ENCODE measurements at places on chromosomes 1 and 21. TPM values are rescaled to one million over a fixed set of nuclear protein-coding genes. Genes with fewer than 3 reads are reported as not detected.

DNA sequence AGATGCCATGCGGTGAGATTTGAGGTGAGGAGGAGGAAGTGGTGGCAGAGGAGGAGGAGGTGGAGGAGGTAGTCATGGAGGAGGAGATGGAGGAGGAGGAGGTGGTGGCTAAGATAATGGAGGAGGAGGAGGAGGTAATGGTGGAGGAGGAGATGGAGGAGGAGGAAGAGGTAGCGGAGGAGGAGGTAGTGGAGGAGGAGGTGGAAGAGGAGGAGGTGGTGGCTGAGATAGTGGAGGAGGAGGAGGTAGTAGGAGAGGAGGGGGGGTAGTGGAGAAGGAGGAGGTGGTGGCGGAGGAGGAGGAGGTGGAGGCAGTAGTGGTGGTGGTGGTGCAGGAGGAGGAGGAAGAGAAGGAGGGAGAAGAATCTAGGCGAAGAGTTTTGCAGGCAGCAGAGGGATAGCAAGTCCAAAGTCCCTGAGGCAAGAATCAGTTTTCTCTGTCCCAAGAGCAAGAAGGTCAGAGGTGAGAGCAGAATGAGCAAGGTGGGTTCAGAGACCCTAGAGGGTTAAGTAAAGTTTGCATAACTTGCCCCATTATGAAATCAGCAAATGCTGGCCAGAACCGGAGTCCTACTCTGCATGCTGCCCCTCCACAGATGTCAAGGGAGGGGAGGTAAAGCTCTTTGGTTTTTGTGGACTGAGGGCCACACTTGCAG, 38.9 kb upstream of the GNPAT start:
- DNase-seq = no peak

GRCh38 chr1:17545356-17545755, 5.9 kb downstream of the ARHGEF10L start:
- DNase-seq = peak; percentile 77

DNA sequence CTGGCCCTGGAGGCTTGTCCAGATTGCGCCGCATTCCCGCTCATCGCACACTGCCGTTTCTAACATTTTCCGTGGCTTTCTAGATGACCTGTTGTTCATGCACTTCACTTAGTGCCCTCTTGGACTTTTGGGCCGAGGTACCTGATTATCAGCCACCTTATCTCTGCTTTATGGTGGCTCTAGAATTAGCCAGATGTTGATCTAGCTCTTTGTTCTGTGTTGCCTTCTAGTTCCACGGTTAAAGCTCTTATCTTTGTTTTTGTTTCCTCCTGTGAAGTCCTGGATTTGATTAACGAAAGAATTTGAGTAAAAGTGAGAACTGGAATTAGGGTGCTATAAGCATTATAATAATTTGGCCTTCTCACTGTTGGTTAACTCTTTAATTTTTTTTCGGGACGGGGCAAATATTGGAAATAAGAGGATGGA, 945 bp downstream of the RNPEP start:
- DNase-seq = no peak

GRCh38 chr1:33133478-33134105, 48.3 kb downstream of the TRIM62 start:
- no peak for DNase-seq

GRCh38 chr21:27580276-27580675, 613.4 kb upstream of the ADAMTS5 start:
- peak; percentile 66 for DNase-seq

GRCh38 chr1:156115514-156116374, 1.2 kb downstream of the LMNA start:
- DNase-seq = peak; percentile 65

DNA sequence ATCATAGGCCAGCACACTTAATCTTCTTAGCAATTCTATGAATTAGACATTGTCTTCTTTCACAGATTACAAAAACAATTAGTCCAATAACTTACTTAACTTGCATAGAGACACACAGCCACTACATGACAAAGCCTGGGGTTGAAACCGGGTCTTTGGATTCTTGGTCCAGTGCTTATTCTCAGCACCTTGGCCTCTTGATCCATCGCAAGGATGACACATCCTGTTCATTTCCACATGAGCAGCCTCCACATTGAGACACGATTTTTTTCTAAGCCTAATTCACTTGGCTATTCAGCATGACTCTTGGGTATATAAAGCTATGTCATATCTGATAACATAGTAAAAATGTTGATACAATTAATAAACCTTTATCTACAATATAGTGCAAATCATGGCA, 221.0 kb upstream of the FOXD3 start:
- no peak for DNase-seq

GRCh38 chr21:45000637-45001133, 60.9 kb downstream of the SLX9 start:
- no peak for DNase-seq

DNA sequence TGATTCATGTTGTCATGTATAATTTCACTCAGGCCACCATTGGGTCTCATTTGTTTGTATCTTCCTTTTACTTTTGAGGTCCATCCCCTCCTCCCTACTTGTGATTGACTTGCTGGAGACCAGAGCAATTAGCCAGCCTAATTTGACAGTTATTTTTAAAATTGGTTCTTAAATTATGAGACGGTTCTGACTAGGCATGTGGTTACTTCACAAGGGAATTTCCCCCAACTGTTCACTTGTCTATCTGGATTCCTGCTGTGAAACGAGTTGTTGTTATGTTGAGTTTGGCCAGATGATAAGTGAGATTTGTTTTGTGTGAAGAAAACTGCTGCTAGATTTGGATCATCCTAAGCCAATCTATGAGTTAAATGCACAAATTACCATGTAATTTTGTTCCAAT, 359.1 kb downstream of the BARHL2 start:
- DNase-seq = no peak

DNA sequence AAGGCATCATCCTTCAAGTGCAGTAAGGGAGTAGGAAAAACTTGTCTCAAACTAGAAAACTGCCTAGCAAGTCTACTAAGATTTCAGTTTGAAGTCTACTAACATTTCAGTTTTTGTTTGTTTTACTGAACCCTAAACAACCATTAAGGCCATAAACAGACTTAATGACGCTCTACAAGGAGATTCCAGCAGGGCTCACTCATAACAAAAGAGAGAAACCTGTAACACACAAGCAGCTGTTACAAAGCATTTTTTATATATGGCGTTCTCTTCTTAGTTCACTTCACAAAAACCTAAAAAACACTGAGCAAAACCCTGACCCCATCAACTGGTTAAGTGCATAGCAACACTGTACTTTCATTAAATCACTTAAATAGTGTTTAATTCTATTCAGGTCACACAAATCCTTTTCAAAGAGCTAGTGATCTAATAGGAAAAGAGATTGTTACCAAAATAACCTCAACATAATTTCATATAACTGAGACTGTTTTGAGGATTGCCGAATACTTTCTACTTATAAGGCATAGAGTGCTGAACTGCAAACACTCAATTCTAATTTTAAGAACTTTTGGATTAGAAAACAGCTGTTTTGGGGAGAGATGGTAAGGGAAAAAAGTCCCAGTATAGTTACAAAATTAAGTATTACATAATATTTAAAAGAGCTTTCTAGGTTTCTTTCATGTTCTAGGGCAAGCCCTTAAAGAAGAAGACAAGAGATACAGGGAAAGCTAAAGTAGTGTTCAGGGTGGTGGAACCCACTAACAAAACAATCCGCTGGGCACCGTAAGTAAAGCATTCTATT, 1.4 kb downstream of the B3GALNT2 start:
- DNase-seq = peak; percentile 64

- peak; percentile 75 for DNase-seq
Measured at GRCh38 chr1:35660581-35661473, 19.5 kb upstream of the PSMB2 start.

GRCh38 chr1:206794294-206794908, 22.1 kb upstream of the IL10 start:
- DNase-seq = no peak

DNA sequence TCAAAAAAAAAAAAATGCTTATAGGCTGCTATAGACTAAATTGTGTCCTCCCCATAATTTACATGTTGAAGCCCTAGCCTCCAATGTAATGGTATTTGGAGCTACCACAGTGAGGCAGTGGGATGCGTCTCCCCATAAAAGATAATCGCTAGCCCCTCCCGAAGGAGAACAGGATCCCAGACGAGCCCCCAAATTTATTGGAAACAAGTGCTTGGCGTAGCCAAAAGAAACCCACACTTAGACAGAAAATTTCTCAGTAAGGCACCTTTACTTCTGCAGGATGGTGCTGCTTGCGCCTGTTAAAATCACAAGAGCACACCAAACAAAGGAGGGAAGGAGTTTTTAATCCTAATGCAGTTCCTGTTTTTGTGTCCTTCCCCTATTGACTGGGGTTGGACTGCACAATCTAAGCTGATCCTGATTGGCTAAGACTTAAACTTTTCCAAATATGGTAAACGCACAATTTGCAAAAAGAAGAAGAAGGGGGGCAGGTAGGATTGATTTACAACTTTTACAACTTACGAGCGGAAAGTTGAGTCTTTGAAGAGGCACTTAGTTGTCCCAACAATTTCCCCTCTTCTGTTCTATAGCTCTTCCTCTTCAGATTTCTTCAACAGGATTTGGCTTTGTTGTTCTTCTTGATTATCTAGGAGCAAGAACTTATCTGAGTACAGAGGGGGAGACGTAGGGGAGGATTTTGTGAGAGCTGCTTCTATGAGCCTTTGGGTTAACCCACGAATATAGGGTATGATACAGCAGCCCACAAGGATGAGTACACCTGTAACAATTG, 3.0 kb upstream of the IPP start:
- no peak for DNase-seq

DNA sequence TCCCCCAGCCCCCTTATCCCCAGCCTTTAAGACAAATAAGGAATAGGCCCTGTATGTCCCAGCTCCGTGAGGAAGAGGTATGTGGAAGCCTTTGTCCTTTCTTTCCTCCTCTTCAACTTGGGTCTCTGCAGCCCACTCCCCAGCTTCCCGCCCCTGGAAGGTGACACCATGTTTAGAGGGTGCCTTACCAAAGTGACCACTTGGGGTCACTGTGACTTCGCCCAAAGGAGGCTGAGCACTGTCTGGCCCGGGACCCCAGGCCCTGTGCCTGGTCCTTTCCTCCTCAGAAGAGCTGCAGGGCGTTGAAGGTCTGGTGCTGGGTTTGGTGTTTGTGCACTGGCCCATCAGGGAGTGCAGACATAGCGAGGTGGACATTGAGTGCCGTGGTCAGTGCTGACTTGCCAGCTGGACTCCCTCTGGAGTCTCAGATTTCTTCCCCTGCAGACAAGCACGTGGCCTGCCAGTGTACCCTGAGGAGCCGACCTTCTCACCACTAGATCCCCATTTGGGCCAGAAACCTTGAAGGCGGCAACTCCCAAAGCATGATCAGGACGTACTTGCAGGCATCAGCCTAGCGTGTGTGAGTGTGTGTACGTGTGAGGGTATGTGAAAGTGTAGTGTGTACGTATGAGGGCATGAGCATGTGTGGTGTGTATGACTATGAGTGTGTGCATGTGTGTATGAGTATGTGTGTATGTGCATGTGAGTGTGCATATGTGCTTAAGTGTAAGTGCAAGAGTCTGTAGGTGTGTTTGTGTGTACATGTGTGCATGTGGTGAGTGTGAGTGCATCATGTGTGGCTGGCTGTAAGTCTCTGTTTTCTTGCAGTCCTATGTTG, 181.4 kb upstream of the KIAA0040 start:
- no peak for DNase-seq

DNA sequence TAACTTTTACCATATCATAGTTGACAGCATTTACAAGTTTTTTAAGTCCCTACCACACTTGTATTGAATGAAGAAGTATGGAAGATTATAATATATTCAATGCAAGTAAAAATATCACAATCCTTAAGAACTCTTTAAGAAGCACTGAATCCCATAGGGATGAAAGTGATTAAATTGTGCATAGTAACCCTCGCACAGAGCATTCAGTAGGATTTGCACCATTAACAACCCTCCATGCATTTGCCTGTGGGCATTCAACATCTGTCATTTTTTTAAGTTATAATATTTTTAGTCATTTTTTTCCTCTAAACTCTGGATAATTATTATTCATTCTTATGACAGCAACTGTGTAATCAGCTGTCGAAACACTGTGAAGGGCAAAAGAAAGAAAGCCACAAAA, 10.1 kb downstream of the SELE start:
- DNase-seq = no peak

DNA sequence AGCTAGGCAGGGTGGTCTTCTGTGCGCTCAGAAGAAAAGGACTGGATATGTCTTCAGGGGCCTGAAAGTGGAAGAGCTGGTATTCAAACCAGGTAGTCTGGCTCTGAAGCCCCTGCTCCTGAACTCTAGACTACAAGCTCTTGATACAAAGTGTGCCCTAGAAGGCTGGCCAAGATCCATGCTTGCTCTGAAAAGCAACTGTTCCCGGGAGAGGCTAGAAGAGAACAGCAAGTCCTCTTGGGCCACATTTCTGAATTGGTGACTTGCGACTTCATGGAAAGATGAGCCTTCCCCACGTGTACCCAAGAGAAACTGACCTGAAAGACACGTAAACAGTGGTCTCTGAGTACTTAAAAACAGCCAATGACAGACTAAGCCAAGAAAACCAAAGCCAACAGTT, 123.3 kb upstream of the GRIK3 start:
- DNase-seq = no peak

- DNase-seq = no peak
Measured at GRCh38 chr1:206551986-206552326, 44.6 kb downstream of the RASSF5 start.

- no peak for DNase-seq
Measured at GRCh38 chr1:108593448-108593847, 33.5 kb downstream of the EEIG2 start.

- DNase-seq = peak; percentile 26
Measured at GRCh38 chr1:103517380-103518047, 8.0 kb upstream of the RNPC3 start.

DNA sequence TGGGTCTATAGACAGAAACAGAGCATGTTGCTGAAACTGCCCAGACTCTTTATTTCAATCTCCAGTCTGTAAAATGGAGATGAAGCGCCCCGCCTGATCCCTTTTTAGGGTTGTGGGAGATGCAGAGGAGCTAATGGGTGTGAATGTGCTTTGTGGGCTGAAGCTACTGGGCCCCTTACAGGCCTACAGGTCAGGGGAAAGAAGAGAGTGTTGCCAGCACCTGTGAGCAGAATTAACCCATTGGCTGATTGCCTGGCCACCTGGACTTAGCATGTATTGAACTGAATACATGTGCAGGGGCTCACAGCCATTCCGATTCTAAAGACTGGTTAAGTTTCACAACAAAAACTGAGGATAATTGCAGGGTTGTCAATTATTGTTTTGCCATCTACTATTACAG, 13.9 kb upstream of the ATF3 start:
- DNase-seq = no peak

DNA sequence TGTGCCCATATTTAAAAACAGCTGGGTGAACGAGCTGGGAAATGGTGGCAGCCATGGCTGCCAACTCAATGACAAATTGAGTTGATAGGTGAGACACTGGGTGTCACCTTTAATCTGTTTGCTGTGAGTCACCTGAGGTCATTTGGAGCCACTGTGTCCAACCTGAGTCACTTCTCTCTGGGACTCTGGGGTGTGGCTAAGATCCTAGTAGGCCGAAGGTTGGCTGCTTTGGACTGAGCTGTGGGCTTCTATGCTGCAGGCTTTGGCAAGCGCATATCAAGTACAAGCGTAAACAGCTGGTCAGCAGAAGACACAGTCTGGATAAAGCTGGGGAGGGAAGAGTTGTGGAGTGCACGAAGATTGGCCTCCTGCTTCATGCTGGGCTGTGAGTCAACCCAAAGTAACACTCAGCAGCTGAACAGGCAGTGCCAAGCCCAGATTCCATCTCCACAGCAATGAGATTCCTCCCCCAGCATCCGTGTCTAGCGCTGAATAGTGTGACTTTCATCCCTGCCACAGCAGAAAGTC, 24.0 kb downstream of the TEX35 start:
- peak; percentile 99 for DNase-seq

The GRIK1 gene
- total RNA-seq = not detected

The BCL10 gene
- 51.4 TPM for total RNA-seq

The ELAVL4 gene
- not detected for total RNA-seq

The ANXA9 gene
- 0.36 TPM for total RNA-seq

The SERPINC1 gene
- not detected for total RNA-seq

The RNF186 gene
- not detected for total RNA-seq

The SPRR1A gene
- not detected for total RNA-seq
